ENCODE measurements at places on chromosomes 2 and 18.

- no peak for DNase-seq
Measured at GRCh38 chr2:190791347-190791975, 89.2 kb upstream of the GLS start.

- DNase-seq = no peak
Measured at GRCh38 chr2:27652790-27653189, 10.6 kb downstream of the SUPT7L start.

GRCh38 chr2:34474646-34475045, 875.5 kb upstream of the FAM98A start:
- DNase-seq = no peak

DNA sequence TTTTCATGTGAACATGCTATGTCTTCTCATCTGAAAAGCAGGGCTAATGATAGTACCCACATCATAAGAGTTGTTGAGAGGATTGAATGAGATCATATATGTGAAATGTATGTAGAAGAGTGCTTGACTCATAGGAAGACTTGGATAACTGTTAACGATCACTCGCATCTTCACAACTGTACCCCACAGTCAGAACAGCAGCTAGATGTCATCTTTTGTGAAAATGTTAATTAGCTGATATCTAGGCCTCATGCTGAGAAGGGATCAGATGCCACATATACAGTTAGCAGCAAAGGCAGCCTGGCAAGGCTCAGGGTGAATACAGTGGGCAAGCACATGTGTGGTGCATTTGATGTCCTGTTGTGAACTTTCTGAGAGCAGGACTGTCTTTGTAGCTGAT, 24.2 kb downstream of the MAP3K20 start:
- no peak for DNase-seq

DNA sequence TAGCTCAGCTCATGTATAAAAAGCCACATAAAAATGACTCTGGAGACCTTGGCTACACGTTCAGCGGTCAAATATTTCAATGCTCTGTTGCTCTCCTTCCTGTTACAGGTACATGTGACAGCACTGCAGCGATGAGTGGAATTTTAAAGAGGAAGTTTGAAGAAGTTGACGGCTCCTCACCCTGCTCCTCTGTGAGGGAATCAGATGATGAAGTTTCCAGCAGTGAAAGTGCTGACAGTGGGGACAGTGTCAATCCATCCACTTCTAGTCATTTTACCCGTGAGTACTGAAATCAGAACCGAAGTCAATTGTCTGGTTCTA, 125.4 kb downstream of the CSRNP3 start:
- no peak for DNase-seq

DNA sequence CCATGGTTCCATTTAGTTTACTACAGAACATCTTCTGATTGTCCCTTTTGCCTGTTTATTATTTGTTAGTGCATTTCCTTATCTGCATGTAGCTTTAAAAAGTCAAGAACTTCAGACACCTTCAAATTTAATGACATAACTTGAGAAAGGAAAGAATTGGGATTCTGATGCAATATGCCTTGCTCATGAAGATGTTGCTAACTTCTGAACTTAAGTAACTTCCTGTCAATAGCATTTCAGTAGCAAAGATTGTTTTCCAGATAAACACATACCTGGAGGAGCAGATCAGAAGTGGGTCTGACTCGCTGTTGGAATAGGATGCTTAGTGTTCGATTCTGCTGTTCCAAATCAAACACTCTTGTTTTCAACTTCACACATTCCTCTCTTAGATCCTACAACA, 190.2 kb upstream of the LYPD1 start:
- DNase-seq = no peak

DNA sequence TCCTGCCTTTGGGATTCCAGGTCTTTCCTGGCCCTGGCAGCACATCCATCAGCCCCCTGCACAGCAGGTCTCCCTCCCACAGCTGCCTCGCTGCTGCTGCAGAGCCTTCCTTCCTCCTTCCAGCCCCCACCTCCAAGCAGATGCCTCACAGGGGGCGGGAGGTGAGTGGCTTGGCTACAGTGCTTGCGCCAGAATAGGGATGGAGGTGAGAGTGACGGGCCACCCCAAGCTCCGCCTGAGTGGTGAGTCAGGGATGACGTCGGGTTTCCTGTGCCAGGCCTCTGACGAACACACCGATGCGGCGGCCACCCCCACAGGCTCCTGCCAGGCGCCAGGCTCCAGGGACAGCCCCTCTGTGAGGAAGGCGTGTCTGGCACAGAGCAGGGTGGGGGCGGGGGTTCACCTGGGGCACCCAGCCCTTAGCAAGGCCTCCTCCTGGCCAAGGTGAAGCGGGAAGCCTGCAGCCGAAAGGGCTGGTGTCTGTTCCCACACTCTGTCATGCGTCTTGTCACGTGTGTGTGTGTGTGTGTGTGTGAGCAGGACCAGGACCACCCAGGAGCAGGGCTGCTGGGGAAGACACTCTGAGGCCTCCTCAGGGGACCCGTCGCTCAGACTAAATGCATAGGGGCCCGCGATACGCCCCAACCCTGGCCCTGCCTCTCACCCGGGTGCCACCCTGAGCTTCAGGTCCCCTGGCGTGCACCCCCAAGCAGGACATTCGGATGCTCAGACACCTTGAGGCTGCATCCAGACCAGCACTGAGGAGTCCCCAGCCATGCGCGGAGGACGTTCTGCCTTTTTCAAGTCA, 3.4 kb upstream of the DUSP2 start:
- DNase-seq = peak; percentile 83

- no peak for DNase-seq
Measured at GRCh38 chr2:227010433-227010832, 153.6 kb downstream of the COL4A4 start.

GRCh38 chr18:8982416-8983183, 119.9 kb upstream of the NDUFV2 start:
- DNase-seq = peak; percentile 63

DNA sequence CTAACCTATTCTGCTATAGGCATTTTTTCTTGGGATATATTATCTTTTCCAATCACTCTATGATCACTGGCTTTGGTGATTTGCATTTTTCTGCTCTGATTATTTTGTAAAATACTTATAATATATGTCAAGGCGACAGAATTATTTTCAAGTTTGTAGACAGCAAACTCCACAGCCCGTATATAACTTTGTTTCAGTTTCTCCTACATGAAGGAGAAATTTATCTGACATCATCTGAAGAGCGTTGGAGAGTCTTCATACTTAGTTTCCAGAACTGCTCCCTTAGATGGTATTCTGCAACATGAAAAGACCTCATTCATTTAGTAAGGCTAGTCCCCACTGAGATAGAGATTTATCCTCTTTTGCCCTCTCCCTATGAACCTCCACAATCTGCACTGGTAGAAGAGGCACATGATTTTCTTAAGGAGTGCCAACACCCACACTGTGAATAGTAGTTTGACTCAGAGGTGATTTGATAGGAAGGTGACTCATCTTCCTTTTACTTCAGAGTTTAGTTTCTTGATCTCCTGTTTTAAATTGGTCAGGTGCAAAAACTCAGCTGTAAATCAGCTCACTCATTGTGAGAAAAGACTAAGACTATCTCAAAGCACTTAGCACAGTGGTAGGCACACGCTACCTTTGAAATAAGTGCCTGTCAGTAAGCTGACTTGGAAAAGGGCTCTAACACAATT, 1848.6 kb upstream of the CELF4 start:
- no peak for DNase-seq

DNA sequence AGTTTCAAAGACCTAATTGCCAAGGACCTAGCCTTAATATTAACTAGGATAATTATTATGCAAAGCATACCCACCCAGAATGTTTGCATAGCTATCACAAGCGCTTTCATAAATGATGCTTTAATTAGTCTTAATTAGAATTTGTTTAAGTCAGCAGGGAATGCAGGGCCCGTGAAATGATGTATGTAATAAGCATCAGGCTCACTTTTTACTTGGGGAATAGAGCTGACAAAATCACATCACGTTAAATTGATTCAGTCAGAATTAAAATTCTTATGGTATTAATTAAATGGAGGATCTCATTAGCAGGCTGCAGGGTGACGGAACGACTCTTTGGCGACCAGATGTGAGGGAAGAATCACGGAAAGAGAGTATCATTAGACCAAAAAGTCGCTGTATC, 264.5 kb downstream of the GPD2 start:
- no peak for DNase-seq

DNA sequence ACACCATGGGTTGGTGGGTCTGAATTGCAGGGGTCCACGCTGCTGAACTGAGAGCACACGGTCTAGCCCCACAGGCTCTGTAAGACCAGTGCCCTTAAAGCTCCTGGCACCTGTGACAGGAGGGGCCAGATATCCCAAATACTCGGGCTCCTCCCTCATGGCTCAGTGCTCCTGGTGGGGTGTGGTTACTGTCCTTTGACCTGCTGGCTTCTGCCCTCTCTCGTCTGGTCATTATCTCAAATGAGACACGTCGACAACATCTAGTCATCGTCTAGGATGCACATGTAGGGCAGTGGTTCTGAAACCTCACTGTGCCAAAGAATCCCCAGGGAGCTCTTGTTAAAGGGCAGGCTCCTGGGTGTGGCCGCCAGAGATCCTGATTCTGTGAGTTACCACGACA, 258.4 kb downstream of the LOXHD1 start:
- DNase-seq = no peak

DNA sequence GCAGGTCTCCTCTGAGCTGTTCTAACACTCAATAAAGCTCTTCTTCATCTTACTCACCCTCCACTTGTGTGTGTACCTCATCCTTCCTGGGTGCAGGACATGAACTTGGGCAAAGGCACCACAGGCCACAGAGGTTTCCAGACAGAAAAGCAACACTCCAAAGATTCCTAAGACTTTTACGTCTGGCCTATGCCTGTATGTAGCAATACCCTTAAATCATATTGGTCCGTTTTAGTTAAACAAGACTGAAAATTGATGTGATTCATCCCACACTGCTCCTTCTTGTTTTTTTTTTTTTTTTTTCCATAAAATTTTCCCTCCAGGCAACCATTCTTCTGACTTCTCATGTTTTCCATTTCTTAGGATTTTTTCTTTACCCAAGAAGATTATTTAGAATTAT, 404.3 kb downstream of the PID1 start:
- no peak for DNase-seq

DNA sequence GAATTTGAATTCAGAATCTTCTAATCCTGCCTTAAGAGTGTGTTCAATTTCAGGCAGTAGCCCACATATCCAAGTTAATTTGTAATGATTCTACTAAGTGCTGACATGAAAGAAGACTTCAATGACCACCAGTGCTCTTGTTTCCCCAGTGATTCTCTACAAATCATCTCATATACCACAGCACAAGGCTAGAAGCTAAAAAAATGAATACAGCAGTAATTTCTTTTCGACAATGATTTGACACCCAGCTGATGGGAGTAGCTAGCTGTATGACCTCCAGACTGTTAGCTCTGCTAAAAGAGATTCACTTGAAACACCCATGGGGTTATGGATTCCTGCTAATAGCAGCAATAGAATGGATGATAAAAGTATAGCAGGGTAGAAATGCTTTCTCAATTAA, 217.0 kb upstream of the TMEFF2 start:
- no peak for DNase-seq

DNA sequence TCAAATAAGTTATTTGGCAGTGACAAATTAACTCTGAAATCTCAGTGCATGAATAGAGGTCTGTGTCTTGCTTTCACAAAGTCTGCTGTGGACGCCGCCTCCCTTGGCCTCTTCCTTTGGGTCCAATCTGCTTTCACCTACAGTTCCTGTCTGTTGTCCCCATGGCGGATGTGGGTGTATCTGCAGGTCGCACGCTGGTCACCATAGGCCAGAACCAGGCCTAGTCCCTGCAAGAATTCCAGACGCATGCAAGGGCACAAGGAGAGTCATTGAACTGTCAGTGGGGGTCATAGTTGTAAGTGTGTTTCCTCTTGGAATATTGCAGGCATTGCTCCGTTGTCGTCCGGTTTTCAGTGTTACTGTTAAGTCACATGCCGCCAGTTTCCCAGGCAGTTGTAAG, 7.4 kb downstream of the SOCS6 start:
- no peak for DNase-seq

DNA sequence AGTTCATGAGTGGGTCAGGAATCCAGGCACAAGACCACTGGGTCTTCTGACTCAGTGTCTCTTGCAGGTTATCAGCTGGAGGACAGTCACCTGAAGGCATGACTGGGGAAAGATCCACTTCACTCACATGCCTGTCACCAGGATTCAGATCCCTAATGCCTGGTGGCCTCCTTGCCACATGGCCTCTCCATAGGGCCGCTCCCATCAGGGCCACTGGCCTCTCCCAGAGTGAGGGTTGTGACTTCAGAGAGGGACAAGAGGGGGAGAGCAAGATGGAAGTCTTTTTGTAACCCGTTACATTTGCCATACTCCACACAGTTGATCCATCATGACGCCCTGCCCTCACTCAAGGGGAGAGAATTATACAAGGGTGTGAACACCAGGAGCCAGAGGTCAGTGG, 13.0 kb upstream of the OTOS start:
- DNase-seq = no peak

- DNase-seq = no peak
Measured at GRCh38 chr2:69715964-69716363, 26.0 kb upstream of the ANXA4 start.

GRCh38 chr2:199309973-199310372, 147.8 kb downstream of the SATB2 start:
- DNase-seq = peak; percentile 45

DNA sequence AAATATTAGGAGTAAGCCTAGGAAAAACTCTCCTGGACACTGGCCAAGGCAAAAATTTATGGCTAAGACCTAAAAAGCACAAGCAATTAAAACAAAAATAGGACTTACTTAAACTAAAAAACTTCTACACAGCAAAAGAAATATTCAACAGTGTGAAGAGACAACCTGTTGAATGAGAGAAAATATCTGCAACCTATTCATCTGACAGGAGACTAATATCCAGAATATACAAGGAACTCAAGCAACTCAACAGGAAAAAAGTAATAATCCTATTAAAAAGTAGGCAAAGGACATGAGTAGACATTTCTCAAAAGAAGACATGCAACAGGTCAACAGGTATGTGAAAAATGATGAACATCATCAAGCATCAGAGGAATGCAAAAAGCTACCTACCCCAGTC, 431.1 kb downstream of the ZEB2 start:
- no peak for DNase-seq

- no peak for DNase-seq
Measured at GRCh38 chr2:147247749-147248148, 597.1 kb upstream of the ACVR2A start.

GRCh38 chr2:216044883-216045486, 31.6 kb upstream of the MREG start:
- no peak for DNase-seq

- DNase-seq = no peak
Measured at GRCh38 chr18:26510337-26510736, 38.0 kb downstream of the KCTD1 start.

DNA sequence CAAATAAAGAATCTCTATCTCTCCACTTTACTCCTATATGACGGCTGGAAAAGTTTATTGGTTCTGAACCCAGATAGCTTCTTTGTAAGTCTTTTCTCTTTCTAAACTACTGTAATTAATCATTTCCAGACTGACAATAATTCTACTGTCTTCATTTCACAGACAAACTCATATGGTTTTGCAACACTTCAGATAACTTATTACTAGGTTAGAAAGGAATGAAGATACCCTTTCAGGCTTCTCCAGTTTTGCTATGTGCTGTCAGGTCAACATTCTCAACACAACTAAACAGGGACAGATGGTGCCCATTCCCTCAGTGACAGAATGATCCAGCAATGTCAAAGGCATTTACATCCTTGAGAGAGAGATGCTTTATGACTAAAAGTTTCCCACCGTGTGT, 198.5 kb upstream of the ITGA4 start:
- no peak for DNase-seq
